ENCODE measurements at places on chromosomes 11 and 22.

DNA sequence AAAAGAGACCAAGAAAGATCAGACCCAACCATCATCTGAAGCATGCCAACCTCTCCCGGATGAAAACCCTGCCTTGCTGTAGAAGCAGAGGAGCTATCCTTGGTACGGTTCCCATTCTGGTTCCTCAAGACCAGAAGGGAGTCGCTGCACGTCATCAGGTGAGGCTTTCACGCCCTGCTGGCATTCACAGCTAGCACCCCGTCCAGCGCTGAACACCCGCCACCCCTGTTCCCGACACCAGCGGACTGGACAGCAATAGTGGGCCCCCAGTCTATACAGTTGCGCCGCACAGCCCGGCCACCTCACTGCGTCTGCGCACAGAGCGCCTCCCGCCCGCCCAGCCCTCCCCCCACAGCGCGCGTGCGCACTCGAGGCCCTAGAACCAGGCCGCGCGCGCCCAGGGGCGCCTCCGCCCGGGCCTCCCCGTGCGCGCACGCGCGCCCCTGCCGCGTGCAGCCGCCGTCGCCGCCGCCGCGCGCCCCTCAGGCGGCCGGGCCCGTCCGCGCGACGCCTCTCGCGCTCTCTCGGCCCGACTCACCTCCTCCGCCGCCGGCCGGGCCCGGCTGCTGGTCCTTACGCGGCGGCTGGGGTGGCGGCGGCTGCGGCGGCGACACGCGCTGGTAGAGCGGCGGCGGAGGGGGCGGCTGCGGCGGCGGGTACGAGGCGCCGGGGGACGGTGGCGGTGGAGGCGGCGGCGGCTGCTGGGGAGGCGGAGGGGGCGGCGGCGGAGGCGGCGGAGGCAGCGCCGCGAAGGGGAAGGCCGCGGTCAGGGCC, 706 bp downstream of the SF1 start:
- peak; percentile 90 for DNase-seq

DNA sequence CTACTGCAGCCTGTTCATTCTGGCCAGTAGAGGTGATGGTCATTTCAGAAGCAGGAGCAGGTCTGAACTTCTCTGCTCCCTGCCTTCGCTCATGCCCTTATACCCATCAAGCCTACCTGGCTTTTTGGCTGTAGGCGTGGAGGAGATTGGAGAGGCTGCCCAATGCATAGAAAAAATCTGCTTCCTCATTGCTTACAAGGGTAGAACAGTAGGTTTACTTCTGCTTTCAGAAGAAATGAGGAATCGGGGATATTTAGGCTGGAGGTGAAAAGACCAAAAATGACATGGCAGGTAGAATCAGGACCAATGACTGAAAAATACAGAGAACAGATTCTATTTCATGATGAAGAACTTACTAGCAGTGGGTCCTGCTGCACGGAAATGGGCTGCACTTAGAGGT, 72.9 kb upstream of the YWHAH start:
- no peak for DNase-seq

DNA sequence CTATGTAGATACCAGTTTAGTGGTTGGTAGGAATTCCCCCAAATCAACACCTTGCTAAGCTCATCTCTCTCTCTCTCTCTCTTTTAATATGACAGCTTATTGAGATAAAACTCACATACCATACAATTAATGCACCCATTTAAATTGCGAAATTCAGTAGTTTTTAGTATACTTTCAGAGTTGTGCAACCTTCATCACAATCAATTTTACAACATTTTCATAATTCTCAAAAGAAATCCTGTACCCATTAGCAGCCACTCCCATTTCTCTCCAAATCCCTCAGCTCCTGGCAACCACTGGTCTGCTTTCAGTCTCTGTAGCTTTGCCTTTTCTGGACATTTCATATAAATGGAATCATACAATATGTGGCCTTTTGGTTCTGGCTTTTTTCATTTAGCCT, 13.3 kb downstream of the NNMT start:
- no peak for DNase-seq

DNA sequence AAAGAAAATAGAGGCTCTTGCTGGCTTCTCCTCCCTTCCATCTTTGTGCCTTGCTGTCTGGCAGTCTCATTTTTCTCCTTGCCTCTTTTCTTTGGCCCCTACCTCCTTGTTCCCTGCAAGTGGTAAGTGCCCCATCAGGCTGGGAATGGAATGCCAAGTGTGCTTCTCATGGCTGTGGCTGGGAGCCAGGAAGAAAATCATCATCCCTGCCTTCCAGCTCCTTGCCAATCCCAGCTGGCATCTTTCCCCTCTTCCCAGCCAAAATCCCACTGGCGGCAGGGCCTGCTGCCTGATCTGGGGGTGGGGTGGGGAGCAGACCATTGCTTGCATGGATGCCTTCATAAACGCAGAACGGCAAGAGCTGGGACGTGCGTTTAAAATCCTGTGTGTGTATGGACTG, 27.0 kb upstream of the SLC25A18 start:
- DNase-seq: no peak

DNA sequence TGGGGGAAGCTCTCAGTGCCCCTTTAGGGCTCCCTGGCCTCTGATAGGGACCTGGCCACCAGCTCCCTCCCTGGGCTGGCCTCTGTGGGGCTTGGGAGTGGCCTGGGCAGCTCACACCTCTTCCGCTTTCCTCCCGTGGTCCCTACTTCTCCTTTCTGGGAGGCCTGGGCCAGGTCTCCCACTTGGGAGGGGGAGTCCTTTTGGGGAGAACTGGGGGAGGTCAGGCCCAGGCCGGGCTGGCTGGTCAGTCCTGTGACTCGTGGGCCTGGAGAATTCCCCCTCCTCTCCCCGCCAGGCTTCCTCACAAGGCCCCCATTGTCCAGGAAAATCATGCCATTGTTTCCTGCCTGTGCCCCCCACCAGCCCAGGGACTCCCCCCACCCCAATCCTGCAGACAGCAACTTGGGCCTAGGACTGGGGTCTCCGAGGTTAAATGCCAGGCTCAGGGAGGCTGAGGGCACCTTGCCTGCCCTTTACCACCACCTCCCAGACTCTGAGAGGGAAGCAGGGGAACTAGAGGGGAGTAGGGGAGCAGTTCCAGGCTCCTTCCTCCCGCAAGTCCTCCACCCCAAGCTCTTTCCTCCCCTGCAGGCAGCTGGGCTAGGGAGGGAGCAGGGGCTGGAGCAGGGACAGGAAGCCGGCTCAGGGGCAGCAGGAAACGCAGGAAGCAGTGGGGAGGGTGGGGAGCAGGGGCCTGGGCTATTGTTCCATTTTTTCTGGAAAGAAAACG, 2.8 kb downstream of the MAP3K11 start:
- no peak for DNase-seq

GRCh38 chr11:14908214-14908880, 16.3 kb upstream of the CYP2R1 start:
- peak; percentile 61 for DNase-seq

DNA sequence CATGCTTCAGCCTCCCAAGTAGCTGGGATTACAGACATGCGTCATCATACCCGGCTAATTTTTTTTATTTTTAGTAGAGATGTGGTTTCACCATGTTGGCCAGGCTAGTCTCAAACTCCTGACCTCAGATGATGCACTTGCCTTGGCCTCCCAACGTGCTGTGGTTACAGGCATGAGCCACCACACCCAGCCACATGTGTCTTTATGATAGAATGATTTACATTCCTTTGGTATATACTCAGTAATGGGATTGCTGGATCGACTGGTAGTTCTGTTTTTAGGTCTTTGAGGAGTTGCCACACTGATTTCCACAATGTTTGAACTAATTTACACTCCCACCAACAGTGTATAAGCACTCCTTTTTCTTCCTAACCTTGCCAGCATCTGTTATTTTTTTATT, 276.2 kb downstream of the METTL15 start:
- no peak for DNase-seq

DNA sequence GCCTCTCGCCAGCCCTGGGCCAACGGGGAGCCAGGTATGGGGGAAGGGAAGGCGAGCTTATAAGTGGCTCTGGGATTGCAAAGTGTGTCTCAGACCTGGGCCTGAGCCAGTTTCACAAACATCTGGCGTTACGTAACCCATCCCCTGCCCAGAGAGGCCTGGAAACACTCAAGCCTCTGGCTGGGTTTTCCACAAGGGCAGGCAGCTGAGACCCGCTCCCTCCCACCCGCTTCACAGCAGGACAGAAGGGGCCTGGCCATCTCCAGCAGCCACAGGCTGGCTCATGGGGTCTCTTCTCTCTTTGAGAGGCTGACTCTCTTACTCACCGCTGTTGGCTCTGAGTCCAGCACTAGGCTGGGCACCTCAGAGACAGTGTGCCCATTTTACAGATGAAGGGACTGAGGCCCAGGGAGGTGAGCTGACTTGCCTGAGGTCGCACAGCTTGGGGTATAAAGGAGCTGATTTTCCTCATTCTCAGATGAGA, 44.5 kb downstream of the TRIOBP start:
- peak; percentile 15 for DNase-seq

GRCh38 chr11:45173064-45173463, 26.6 kb downstream of the PRDM11 start:
- no peak for DNase-seq

DNA sequence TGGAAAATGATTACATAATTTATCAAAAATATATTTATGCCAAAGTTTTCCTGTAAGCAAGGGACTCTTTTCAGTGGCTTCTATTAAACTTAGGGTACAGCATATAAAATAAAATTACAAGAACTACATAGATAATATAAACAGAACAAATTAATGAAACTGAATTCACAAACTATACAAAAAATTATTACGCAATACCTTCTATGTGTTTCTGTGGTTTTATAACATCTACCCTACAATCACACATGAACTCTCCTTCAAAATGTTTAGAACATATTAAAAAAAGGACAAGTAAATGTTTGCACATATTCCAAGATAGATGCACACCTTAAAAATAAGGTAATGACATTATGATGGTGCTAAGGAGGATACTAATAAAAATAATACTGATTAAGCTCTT, 235.9 kb downstream of the CNTN5 start:
- no peak for DNase-seq

DNA sequence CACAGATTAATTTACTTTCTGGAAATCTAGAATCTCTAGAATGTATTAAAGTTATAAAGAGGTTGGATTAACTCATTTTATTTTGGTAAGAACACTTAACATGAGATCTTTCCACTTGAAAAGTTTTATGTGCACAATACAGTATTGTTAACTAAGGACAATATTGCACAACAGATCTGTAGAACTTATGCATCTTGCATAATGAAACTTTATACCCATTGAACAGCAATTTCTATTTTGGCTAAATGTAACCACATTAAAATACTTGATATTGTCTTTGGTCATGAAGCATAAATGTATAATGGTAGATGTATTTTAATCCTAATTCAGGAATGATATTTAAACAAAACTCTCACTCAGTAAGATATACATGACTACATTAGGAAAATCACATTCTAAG, 203.8 kb downstream of the SNX19 start:
- DNase-seq: no peak

GRCh38 chr11:16776711-16777612, 38.5 kb downstream of the C11orf58 start:
- no peak for DNase-seq

DNA sequence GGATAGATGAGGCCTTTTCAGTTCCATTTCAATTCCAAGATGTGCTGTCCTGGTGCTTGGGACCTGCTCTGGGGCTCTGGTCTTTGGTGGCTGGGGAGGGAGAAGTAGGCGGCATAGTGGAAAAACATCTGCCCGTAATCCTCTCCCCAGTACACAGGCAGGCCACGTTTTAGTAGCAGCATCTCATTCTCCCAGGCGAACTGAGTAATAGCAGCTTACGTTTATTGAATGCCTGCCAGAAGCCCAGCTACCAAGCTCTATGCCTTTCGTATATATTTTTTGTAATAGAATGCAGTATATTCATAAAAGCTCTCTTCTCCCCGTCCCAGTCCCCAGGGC, 11.4 kb downstream of the ACO2 start:
- DNase-seq: no peak

- DNase-seq: no peak
Observed at GRCh38 chr22:43743131-43743530, 69.0 kb downstream of the EFCAB6 start.

GRCh38 chr11:8983552-8983951, 19.3 kb upstream of the TMEM9B start:
- no peak for DNase-seq

DNA sequence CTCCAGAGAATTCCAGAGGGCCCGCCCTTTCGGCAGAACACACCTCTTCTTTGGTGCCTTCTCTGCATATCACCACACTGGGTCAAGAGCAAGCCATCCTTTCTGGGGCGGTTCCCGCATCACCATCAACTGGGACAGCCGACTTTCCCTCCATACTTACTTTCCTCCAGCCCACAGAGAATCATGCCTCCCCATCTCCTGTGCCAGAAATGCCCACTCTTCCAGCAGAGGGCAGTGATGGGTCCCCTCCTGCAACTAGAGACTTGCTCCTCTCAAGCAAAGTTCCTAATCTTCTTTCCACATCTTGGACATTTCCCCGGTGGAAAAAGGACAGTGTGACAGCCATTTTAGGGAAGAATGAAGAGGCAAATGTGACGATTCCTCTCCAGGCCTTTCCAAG, 157.7 kb downstream of the C11orf91 start:
- no peak for DNase-seq

GRCh38 chr11:12727563-12728211, 53.5 kb downstream of the TEAD1 start:
- no peak for DNase-seq

DNA sequence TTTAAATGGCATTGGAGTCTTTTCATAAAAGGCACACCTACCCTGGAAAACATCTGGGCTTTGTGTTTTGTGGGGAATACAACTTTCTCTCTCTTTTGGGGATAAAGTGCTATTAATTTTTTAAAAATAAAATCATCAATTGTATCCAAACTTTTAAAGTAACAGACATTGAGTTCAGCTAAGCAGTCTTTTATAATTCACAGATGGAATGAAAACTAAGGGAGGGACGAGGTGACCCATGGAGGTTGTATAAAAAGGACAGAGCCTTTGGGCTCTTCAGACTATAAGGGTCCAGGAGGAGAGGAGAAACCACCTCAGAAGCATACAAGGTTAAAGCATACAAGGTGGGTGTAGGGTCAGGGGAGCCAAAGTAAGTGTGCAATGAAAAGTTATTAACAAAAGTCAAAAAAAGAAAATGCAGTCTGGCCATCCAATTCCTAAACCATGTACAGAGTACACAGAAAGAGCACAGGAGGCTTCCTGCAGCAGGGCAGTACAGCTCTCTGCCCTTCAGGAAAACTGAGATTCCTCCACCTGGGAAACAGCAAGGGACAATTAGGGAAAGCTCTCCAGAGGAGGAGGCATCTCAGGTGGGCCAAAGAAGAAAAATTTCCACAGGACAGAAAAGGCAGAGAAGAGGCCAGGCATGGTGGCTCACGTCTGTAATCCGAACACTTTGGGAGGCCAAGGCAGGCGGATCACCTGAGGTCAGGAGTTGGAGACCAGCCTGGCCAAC, 10.5 kb downstream of the KLHL22 start:
- DNase-seq: no peak

- no peak for DNase-seq
Observed at GRCh38 chr22:37068859-37069258, 17.3 kb downstream of the KCTD17 start.

DNA sequence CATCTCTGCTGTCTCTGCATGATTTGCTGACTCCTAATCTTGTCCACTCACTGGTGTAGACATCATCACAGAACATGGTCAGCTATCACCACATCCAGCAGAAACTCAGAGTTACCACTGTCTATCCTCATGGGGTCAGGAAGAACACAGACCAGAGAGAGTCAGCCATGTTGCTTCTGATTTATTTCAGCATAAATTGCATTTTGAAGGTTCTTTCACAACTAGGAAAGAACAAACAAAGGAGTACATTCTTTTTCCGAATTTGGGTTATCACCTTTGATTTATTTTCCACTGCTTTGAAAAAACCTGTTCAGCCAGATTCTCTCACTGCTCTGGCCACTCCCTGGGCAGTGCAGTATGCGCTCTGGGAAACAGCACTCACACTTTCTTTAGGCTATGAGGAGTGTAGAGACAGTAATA, 172.0 kb upstream of the MTMR2 start:
- no peak for DNase-seq

GRCh38 chr11:99098258-99098657, 77.5 kb downstream of the CNTN5 start:
- no peak for DNase-seq
